RKO (cell line): ENCODE measurements at places on chromosomes 11 and 22.

- DNase-seq = no peak
These were observed 68.2 kb downstream of the GUCY1A2 start for GRCh38 chr11:106950067-106950491.

DNA sequence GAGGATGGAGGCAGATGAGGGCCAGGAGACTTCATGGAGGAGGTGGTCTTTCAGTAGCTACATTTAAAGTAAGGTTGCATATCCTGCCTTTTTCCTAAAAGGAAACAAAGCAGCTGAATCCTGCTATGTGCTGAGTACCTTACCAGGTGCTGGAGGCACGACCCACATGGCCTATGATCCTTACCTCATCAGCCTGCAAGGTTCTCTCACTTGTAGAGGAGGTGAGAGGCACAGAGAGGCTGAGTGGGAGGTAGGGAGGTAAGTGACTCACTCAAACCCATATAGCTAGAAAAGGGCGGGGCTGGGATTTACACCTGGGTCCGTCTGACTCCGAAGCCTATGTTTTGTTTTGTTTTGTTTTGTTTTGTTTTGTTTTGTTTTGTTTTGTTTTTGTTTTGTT is 75.8 kb downstream of the BUD13 start:
- DNase-seq = no peak

DNA sequence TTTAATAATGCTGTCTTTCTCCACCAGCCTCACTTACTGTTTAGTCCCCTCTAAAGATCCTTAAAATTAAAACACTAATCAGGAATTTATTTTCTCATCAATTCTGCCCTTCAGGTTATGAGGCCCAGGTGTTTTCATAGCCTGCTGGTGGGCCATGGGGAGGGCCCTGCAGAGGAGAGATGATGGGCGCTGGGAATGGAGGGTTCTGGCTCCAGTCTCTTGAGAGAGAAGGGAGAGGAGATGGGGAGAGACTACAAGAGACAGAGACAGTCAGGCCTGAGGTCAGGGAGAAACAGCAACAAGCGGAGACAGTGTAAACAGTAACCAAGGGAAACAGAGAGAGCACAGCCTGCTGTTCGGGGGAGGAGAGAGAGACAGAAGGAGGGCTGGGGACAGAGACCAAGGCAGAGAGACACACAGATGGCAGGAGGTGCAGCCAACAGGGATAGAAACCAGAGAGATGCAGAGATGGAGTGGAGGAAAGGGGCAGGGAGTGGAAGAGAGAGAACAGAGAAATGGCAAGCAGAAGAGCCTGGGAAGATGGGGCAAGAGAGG is 187.3 kb upstream of the SYT13 start:
- no peak for DNase-seq

DNA sequence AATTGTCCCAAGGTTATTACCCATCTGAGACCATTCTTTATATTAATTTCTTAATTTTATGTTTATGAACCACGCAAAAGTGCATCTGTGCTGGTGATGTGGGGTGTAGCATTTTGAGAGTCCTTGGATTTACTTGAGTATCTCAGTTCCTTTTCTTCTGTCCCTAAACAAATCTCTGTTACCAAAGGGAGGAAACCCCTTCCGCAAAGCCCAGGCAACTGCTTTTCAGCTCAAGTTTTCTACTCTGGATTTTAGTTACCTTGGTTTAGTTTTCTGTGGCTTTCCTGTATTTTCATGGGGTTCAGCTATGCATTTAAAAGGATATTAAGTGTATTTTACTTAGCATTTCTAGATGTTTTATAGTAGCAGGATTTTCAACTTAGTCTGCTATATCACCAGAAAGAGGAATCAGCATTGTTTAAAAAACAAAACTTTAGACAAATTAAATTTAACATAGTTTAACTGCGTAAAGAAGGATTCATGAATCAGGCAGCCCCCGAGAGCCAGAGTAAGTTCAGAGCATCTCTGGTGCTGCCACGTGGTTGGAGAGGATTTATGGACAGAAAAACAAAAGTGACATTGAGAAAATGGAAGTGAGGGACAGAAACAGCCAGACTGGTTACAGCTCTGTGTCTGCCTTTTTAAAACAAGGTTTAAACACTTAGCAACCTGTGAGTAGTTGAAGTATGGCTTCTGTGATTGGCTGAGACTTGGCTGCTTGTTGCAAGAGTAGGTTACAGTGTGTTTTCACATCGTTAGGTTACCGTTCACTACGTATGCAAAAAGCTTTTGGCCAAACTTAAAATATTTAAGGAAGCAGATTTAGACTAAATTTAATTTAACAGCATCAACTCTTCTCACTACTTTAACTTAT is 9.6 kb downstream of the ADM start:
- DNase-seq = no peak

DNA sequence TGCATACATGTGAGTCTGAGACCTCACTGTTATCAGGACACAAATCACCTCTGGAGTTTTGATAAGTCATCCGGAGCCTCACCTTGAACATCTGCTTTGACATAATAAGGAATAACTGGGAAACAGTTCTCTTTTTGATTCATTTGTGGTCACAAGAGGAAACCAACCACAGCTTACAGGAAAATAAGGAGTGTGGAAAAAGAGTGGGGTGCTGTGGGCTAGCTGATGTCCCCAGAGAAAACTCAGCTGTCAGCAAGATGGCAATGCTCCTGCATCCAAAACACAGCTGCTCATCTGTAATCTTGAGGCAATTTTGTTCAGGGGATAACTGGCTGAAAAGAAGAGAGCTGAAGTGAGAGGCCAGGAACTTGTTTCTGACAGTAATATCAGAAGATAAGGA is 416.4 kb upstream of the SYN3 start:
- DNase-seq = no peak

DNA sequence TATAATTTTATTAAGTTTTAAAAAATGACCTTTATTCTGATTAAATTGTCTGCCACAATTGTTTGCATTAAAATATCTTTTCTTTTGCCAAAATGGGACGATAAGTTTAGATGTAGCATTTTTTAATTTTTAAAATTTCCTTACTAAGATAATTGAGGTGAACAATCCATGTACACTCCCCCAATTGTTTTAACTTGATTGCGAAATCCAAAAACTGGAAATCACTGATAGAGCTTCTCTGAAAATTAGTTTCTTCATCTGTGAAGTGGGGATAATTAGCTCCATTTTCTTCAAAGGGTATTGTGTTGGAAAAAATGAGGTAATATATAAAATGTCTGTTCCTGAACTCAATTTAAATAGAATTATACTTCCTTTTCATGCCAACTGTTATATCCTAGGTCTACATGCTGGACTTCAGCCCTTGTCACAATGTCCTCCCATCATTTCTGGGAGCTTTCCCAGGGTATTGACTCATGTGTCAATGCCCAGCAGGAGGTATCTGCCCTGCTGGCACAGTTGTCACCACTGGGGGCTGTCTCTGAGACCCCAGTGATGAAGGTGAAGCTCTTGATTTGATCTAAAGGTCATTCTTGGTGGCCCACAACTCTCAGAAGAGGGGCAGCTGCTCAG is 28.7 kb upstream of the NAV2 start:
- no peak for DNase-seq

DNA sequence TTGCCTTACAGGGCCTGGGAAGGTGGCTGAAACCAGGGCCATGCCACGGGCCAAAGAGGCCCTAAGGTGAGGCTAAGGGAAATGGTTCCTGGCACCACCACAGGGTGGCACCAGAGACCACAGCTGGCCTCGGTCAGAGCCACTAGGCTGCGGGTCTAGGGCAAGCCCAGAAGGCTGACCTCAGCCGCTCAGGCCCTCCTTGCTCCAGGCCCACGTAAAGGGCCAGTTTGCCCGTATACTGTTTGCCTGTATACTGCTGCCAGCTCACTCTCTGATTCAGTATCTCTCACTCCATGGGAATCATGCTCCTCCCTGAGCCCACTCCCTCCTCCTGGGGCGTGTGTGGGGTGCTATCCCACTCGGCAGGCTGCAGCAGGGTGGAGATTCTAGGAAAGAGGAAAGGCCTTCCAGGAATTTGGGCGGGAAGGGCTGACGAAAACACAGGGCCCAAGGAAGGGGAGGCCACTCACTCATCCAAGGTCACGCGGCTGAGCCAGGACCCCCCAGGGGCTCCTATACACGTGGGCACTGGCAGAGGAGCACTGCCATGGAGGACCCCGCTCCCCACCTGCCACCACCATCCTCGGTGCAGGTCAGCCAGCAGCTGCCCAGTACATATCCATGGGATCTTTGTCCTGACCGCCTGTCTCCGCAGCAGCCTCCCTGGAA is 62.4 kb downstream of the NECTIN1 start:
- peak; percentile 65 for DNase-seq

GRCh38 chr11:97157221-97157740 is 767.5 kb downstream of the JRKL start:
- no peak for DNase-seq

DNA sequence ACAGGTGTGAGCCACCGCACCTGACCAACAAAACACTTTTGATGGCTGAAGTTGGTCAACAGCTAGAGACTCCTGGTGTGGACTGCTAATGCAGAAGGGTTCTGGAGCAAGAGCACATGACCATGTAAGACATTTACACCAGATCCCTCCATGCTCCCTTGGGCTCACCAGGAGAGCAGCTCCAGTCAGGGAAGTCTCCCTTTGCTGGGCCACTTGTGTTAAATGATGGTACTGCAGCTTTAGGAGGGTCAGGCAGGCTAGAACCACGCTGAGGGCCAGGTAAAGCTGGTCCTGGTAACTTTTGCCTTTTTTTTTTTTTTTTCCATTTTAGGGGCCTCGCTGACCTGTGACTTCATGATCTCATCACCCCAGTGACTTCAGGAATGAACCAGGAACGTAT is 146.4 kb downstream of the FBXO7 start:
- no peak for DNase-seq

DNA sequence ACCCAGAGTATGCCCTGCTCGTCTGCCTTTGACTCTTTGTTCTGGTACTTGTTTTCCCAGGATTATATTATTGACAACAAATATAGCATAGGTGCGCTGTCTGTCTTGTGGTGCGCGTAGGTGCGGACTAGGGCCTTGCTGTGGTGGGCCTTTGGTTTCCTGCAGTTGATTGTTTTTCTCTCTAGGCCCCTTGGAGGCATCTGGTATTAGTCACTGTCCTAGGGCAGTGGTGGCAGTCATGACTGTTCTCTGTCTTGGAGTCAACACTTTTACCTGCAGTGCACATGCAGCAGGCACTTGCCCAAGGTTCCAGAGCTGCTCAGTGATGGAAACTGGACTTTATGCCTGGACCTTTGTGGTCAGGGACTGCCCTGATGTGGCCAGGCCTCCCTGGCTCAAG is 18.6 kb downstream of the PPP6R2 start:
- DNase-seq = no peak

DNA sequence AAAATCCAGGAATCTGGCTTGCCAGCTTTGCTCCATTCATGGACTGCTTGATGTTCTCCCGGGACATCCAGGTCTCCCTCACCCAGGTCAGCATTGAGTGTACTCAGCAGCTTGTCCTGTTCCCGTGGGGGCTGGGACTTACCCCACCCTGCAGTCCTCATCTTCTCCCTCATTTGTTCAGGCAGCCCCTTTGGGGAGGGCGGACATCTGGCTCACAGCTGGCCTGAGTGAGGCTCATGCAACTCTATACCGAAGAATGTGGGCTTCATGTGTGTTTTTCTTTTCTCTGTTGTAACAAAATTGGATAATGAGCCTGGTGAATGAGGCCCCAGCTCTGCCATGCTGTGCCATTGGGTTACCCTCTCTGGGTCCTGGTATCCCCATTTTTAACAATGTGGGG is 227.7 kb upstream of the TENM4 start:
- DNase-seq = no peak

DNA sequence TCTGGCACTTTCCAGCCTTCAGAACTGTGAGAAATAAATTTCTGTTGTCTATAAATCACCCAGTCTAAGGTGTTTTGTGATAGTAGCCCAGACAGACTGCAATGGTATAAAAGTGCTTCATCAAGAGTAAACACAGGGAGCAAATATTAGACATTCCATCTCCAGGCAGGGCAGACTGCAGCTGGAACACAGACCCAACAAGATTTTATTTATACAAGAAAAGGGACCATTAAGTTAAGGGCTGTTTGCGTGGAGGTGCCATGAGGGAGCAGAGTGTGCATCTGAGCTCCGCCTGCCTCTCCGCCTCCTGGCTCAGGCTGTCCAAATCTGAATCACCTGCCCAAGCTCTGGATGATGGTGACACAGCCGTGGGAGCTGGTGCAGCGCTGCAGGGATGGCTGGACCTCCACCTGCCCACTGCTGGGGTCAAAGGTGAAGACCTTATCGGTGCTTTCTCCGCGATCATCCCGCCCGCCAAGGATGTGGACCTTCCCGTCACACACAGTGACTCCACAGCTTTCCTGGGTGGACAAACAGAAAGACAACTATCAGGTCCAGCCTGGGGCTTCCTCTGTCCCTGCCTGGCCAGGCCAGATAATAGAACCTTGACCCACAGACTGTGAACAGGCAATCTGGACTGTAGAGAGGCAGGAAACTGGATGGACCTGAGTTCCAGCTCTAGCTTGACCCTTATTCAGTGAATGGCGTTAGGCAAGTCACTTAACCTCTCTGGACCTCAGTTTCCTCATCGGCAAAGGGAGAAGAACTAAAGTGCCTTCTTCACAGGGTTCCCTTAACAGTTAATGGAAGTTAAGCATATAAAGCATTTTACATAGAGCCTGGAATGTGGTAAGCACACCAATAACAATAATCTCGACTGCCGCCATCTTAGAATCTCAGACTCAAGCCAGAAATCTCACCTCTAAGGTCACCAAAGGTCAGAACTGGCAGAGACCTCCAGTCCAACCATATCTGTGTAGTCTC is 10.5 kb downstream of the KLHL35 start:
- no peak for DNase-seq

GRCh38 chr22:28105413-28105812 is 186.4 kb upstream of the PITPNB start:
- no peak for DNase-seq

- DNase-seq = no peak
These were observed 16.9 kb downstream of the EIF3F start for GRCh38 chr11:8004008-8004407.

GRCh38 chr11:64755681-64756361 is 4.0 kb downstream of the PYGM start:
- DNase-seq = no peak
